Suppressor macrophage treated with lipopolysaccharide for 4 hours (primary cell): ENCODE measurements at places on chromosomes 5 and 9.
A peak's percentile ranks its signal among the peaks of the same experiment; 100 is the strongest.

DNA sequence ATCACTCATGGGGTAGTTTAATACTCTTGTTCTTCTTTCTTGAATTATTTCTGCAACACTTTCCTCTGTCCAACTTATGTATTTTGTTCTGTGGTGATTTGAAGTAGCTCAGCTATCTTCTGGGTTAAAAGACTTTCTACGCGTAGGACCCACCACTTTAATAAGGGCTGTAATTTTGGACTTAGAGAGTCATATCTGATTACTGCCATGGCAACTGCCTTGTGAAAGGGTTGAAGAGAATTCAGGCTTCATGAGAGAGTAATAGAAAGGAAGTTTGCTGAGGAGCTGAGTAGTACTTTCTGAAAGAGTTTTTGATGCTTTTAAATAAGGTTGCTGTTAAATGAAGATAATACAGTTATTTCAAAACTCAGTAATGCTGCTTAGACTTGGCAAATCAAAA is 89.5 kb downstream of the TLE4 start:
- DNase-seq = no peak

DNA sequence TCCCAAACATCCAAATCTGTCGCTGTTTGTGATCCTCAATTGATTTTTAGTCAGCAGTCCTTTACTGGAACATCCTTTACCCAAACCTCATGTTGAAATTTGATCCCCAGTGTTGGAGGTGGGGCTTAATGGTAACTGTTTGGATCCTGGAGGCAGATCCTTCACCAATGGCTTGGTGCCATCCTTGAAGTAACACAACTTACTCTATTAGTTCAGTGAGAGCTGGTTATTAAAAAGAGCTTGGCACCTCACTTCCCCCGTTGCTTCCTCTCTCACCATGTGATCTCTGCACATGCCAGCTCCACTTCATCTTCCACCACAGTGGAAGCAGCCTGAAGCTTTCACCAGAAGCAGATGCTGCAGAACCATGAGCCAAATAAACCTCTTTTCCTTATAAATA is 40.3 kb downstream of the DNAJB5 start:
- no peak for DNase-seq

DNA sequence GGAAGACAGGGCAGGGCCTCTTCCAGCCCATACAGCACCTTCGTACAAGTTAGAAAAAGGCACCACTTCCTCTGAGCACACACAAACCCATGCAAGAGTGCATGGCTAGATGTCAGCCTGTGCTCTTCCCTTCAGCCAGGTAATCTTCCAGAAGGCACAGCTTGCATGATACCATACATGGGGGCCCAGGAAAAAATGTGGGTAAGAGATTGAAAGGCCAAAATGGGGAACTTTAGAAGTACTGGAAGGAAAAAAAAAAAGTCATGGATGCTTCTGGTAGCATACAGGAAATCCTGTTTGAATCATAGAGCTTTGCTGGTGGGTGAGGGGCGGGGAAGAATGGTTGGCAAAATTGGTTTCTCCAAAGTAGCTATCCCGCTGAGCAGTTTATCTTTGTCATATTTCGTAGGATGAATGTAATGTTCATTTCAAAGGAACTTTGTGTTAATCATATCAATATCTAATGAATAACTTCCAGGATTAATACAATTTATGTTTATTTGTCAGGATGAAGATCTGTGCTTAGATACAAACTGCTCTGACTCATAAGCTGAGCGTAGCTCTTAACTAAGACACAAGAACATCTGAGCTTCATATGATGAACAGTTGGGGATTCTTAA is 78.2 kb upstream of the MAP3K1 start:
- DNase-seq = peak; percentile 53

- DNase-seq = no peak
Measured at GRCh38 chr9:34037626-34038025, 11.1 kb downstream of the UBAP2 start.

- no peak for DNase-seq
Measured at GRCh38 chr9:136527721-136528710, 17.8 kb downstream of the NOTCH1 start.

DNA sequence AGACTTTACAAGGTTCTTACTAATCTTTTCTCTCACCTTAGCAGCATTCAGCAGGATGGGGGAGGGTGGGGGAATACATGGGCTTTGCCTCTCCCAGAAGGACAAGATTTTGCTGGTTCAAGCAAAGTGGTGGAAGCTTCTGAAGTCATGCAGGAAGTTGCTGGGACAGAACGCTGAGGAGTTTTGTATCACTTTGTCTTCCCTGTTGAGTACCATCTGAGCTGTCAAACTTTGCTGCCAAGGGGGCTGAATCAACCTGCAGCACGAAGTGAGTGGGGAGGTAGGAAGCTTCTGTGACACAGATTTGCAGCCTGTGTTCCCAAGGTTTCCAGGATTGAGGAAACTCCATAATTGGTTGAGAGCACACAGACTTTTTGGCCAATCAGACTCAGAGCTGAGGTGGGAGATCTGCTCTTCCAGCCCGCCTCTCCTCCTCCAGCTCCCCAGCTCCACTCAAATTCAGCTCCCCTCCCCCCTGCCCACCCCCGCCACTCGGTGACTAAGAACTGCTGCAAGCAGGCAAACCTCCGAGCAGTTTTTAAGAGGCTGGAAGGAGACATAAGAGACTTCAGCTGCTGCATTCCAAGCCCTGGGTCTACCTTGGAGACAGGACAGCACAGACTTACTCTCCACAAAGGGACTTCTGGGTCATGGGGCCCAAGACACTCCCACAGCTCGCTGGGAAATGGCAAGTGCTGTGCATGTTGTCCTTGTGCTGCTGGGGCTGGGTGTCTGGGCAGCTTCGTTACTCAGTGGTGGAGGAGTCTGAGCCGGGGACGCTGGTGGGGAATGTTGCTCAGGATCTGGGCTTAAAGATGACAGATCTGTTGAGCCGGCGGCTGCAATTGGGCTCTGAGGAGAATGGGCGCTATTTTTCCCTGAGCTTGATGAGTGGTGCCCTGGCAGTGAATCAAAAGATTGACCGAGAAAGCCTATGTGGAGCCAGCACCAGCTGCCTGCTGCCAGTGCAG is at the start of gene PCDHGC5:
Gene PCDHGC5 (plus strand): TSS at position 491 of the 971 bp plus-strand sequence. CDS start 160 bp downstream, at position 651.
- DNase-seq = no peak

DNA sequence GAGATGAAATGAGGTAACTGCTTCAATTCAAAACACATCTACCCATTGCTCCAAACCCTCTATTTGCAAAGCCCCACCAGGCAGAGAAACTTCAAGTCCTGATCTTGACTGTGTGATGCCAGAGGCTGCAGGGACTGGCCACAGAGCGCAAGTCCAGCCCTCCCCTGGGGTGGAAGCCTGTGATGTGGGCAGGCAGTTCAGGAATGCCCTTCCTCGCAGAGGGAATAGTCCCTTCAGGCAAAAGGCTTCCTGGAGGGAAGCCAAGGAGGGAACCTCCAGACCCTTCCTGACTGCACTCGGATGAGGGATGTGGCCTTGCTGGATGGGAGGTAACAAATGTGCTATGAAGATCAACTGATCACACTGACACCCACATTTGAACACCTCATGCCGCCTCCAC is 131.2 kb downstream of the SLIT3 start:
- DNase-seq = no peak
